Natural killer cell treated with Interleukin-12 subunit alpha and Interleukin-12 subunit beta and Interleukin-15 and Interleukin-18, amount 100 ng/mL, for 72 hours (primary cell): ENCODE measurements at places on chromosomes 6 and 20. TPM values are rescaled to one million over a fixed set of nuclear protein-coding genes. Genes with fewer than 3 reads are reported as not detected.

- DNase-seq = no peak
- no peaks in the 10 kb centered on the region for H3K27me3 ChIP-seq
- H3K36me3 ChIP-seq = no peaks in the 10 kb centered on the region
- H3K4me3 ChIP-seq = no peak overlapping the region
- H3K4me1 ChIP-seq = no peaks in the 10 kb centered on the region
Observed at GRCh38 chr20:16069389-16070010, 503.7 kb downstream of the KIF16B start.

- H3K36me3 ChIP-seq = peaks cover 6% of the 10 kb centered on the region
- H3K4me1 ChIP-seq = peaks cover 9% of the 10 kb centered on the region
- no peak for DNase-seq
- peaks cover 14% of the 10 kb centered on the region for H3K27me3 ChIP-seq
- H3K27ac ChIP-seq = peak overlapping the region; percentile 92
- H3K4me3 ChIP-seq = peak overlapping the region; percentile 94
Observed at GRCh38 chr6:96898241-96898851, 655 bp upstream of the NDUFAF4 start.

GRCh38 chr6:42896178-42896719, 16.8 kb downstream of the RPL7L1 start:
- DNase-seq = no peak
- H3K36me3 ChIP-seq = no peaks in the 10 kb centered on the region
- H3K27me3 ChIP-seq = no peaks in the 10 kb centered on the region
- no peak overlapping the region for H3K4me3 ChIP-seq
- H3K27ac ChIP-seq = no peak overlapping the region
- H3K4me1 ChIP-seq = peaks cover 10% of the 10 kb centered on the region

DNA sequence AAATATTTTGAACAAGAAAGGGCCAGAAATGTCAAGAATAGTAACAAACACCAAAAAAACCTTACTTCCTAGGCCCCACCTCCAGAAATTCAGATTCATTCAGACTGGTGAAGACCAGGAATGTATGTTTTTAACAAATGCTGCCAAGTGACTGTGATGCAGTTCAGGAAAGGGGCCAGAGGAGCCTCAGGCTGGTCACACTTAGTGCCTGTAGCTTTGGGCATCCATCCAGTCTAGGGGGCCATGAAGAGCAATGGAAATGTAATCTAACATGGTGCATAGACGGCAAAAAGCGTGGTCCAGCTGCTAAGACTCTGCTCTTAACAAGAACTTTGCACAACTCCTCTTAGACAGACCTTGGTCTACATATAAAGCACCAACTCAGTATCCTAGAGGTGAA, 7.1 kb downstream of the GJA1 start:
- DNase-seq = no peak
- peaks cover 28% of the 10 kb centered on the region for H3K27me3 ChIP-seq
- no peak overlapping the region for H3K4me3 ChIP-seq
- peaks cover 3% of the 10 kb centered on the region for H3K4me1 ChIP-seq
- H3K36me3 ChIP-seq = no peaks in the 10 kb centered on the region

DNA sequence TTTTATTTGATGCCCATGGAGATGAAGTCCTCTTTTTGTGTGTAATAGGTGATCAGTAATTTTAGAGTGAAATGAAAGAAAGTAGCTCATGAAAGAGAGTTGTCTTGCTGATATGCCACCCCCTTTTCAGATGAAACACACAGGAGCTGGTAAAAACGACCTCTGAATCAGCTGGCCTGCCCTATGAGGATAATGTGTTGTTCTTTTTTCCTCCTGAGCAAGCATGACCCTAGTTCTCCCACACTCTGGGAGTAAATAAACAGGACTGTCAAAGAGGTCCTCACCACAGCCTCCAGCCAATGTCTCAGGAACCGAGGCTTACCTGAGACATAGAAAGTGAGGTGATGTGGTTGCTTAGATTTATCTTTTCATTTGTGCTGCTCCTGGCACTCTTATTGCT, 29.5 kb downstream of the GPX5 start:
- no peaks in the 10 kb centered on the region for H3K4me1 ChIP-seq
- H3K27me3 ChIP-seq = peaks cover 61% of the 10 kb centered on the region
- no peak for DNase-seq
- no peak overlapping the region for H3K4me3 ChIP-seq

Gene RNF217
- total RNA-seq = 3.6 TPM

Gene ETV7
- 6.9 TPM for total RNA-seq

Gene NHSL1
- total RNA-seq = 0.14 TPM

DNA sequence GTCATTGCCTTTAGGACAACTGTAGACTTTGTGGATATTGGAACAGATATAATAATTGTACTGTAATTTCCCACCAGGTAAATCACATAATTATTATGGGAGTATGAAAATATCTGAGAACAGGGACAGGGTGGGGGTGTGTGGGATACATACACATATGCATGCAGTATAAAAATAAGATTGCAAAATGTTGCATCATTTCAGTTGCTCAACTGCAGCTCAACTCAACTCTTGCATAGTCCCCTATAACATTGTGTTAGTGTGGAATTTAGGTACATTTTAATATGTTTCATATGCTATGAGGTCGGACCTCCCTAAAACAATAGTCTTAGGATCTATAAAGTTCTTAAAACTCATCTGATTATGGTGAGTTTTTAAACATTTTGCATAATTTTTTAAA, 275.0 kb upstream of the FLRT3 start:
- H3K27me3 ChIP-seq = no peaks in the 10 kb centered on the region
- no peak overlapping the region for H3K27ac ChIP-seq
- DNase-seq = no peak
- peaks cover 4% of the 10 kb centered on the region for H3K36me3 ChIP-seq

Gene SRSF6
- 164 TPM for total RNA-seq

Gene COL9A1
- not detected for total RNA-seq
